EH (cell line): ENCODE measurements at places on chromosomes 2 and 18.

DNA sequence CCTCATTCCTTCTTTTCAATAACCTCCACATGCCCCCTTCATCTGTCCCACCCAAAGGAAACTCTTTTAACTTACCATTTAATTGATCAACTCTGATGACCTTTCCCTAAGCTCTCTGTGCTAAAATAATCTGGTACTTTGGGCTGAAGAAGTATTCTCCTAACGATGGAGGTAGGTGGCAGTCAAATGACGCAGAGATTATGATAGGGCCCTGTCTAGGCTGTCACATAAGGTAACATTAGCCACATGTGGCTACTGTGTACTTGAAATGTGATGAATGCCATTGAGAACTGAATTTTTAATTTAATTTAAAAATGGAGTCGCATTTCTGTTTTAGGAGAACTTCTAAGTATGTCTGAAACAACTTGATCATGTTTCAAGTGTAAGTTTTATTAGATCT is 140.5 kb upstream of the TNP1 start:
- DNase-seq = no peak

- DNase-seq = no peak
These were observed 27.5 kb downstream of the OSBPL1A start for GRCh38 chr18:24370120-24370519.

- DNase-seq = no peak
These were observed 43.4 kb downstream of the STK39 start for GRCh38 chr2:168203762-168204693.

- DNase-seq = no peak
These were observed 142.6 kb downstream of the MEIS1 start for GRCh38 chr2:66577321-66578053.

- no peak for DNase-seq
These were observed 32.0 kb downstream of the SMCHD1 start for GRCh38 chr18:2687390-2688001.

DNA sequence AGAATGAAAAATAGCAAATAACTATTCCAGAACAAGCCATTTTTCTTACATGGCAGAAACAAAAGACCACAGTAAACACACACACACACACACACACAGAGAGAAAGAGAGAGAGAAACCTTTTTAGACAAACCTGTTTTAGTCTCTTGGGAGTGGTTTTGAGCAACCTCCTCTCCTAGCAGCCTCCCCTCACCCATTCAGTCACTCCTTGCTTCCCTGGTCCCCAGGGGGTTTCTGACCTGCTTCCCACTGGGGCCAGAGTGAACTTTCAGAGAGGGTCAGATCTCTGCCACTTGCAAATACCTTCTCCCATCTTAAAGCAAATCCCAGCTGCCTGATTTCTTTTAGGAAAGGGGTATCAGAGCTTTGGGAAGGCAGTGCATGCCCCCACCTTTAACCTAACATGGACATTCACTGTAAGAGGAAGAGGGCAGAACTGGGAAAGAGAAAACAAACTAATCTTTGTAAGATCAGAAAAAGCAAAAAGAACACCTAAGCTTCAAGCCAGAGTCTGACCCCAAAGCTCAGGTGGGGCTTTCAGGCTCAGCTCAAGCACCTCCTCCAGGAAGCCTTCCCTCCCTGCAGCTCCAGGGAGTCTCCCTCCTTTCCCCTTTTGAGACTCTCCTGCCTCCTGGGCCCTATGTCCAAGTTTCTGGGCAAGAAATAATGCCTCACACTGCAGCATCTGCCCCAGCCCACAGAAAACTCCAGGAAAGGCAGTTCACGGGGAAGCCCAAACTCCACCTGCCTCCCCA is 2.7 kb downstream of the SDC1 start:
- no peak for DNase-seq

GRCh38 chr18:9969247-9969646 is 55.4 kb downstream of the VAPA start:
- no peak for DNase-seq
